ENCODE measurements at places on chromosomes 3 and 15.

GRCh38 chr3:99753268-99753975, 64.2 kb upstream of the CMSS1 start:
- no peak for DNase-seq

GRCh38 chr3:193605876-193606275, 12.9 kb downstream of the OPA1 start:
- DNase-seq = peak; percentile 66

- DNase-seq = peak; percentile 41
Measured at GRCh38 chr3:54188176-54188791, 65.9 kb downstream of the CACNA2D3 start.

DNA sequence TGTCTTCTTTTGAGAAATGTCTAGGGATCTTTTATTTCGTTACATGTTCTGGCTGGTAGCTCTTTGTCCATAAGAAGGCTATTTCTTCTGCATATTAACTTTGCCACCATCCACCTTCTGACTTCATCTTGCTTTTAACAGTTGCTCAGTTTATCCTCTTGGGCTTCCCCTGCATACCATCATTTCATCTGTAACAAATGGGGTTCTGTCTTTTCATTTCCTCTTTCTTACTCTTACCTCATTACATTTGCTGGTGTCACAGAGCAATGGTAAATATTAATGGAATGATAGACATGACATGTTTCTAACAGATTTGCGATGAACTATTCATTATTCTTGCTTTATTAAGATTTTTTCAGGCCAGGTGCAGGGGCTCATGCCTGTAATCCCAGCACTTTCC, 62.4 kb downstream of the GASK1A start:
- no peak for DNase-seq

- DNase-seq = no peak
Measured at GRCh38 chr15:69305204-69305931, 6.7 kb downstream of the PAQR5 start.

DNA sequence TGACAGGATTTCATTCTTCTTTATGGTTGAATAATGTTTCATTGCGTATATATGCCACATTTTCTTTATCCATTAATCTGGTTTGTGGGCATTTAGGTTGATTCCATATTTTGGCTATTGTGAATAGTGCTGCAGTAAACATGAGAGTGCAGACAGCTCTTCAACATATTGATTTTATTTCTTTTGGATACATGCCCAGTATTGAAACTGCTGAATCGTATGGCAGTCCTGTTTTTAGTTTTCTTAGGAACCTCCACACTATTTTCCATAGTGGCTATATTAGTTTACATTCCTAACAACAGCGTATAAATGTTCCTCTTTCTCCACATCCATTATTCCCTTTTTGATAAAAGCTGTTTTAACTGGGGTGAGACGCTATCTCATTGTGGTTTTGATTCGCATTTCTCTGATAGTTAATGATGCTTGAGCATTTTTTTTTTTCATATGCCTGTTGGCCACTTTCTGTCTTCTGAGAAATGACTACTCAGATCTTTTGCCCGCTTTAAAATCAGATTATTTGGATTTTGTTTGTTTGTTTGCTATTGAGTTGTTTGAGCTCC, 21.7 kb downstream of the AQP9 start:
- DNase-seq = no peak

- DNase-seq = no peak
Measured at GRCh38 chr3:143139762-143140161, 20.2 kb downstream of the CHST2 start.

GRCh38 chr3:127762787-127763105, 59.6 kb downstream of the MGLL start:
- no peak for DNase-seq

- no peak for DNase-seq
Measured at GRCh38 chr3:20222274-20222673, 36.3 kb upstream of the SGO1 start.

- no peak for DNase-seq
Measured at GRCh38 chr15:50064673-50065072, 54.4 kb downstream of the ATP8B4 start.

- DNase-seq = no peak
Measured at GRCh38 chr15:94059013-94059587, 172.3 kb upstream of the MCTP2 start.

DNA sequence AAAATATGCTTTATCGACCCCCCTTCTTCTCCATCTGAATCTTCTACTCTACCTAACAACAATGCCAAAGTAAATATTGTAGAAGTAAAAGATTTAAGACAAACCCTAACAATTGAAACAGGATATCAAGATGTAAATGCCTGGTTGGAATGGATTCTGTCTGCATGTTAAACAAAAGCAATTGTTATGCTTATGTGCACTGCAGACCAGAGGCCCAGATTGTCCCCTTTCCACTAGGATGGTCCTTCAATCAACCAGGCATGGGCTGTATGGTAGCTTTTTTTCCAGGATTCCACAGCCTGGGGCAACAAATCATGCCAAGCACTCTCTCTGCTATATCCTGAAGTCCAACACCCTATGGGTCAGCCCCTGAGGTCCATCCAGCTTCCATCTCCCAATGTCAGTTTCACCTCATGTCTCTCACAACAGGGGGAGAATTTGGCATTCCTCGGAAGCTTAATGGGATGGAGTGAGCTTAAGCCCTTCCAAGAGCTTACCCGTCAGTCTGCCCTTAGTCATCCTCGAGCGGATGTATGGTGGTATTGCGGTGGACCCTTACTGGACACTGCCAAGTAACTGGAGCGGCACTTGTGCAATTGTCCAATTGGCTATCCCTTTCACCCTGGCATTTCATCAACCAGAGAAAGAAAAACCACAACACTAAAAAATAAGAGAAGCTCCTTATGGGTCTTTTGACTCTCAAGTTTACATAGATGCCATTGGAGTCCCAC, 36.2 kb downstream of the ZNF589 start:
- DNase-seq = no peak

DNA sequence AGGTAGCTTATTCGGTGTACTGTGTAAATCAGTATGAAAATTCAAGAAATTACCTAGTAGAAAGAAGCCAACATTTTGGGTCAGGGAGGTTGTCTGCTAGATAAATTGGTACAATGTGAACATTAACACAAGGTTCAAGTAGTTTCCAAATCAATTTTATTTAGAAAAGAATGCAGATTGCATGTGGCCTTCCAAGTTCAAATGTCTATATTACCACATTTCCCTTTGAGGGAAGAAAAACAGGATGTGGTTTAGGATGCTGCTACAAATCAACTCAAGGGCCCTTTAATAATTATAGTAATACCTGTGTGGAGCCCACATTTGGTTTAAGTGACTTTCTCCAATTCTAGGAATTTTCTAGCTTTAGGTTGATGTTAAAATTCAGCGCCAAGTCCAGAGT, 57.5 kb downstream of the CADPS start:
- DNase-seq = no peak

DNA sequence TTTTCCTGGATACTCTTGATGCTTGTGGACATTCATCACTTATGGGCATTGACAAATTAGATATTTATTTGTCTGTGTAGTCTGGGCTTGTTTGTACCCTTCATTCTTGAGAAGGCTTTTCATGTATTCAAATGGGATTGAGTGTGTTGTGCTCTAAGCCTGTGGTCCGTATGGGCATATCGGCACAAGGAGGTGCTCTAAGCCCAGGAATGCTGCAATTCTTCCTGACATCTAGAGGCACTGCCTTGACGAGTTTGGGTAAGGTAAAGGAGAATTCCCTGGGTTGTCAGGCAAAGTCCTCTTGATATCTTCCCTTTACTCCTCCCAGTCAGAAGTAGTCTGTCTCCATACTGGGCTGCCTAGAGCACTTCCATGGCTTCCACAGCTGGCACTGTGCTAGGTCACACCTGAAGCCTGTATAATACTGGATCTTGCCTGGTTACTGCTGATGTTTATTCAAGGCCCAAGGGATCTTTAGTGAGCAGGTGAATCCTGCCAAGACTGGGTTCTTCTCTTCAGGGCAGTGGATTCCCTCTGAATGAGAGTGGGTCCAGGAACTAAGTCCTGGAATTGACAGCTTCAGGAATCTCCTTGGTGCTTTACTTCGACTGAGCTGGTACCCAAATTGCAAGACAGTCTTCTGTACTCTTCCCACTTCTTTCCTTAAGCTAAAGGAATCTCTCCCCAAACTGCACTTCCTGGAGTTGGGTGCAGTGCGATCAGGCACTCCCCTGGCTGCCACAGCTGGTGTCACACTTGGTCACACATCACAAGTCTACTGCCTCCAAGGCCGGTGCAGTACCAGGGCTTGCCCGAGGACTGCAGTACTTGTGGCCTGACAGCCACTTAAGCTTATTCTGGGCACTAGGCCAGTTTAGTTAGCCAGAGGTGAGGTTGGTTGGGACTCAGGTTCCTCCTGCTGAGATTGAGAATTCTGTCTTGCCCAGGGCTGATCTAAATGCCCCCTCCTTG, 46.0 kb downstream of the GALK2 start:
- no peak for DNase-seq

- no peak for DNase-seq
Measured at GRCh38 chr3:192731233-192731632, 3.9 kb upstream of the FGF12 start.

DNA sequence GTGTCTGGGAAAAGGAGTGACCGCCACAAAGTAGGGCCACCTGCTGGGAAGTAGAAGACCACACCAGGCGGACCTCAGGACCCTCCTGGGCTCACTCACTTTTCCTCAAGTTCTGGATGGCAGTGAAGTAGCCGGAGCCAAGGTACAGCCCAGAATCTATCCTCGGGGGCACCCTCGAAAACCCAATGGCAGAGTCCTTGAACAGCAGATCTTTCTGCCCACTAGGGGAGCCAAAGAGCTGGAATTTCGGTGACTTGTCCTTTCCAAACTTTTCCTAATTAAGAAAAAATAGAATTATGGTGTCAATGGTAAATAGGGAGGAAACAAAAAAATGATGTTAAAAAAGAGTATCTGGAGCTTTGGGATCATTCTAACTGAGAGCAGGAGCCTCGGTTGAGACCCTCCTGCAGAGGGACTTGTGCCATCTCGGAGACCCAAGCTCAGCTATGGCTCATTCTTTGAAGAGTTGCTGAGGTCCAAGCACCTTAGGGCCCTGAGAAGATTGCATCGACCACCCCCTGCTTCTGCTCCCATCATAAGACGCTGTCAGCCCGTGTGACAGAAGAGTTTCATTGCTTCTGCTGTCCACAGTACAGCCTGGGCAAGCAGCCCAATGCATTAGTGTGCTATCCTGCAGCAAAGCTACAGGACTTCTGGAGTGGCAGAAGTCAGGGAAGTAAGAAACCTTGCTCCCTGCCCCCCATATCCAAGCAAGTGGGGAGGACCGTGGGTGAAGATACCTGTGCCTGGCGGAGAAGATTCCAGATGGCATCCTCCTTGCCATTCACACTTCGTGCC, 14.8 kb downstream of the LTF start:
- DNase-seq = no peak

- no peak for DNase-seq
Measured at GRCh38 chr3:66803721-66804695, 194.1 kb upstream of the KBTBD8 start.

DNA sequence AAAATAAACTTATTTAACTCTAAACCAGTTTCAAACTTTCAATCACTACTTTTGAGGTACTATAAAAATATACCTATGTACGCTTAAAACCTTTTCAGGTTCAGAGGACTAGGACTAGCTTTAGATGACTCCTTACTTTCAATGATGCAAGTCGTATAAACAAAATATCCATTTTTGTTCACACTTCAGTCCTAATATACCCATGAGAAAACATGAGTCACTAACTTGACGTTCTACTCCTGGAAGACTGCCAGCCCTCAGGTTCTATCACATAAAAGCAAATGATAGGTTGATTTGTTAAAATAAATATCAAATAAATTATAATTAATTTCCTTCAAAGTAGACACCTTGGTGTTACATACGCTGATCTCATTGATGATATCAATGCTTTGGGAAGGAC, 10.6 kb upstream of the P3H2 start:
- DNase-seq = no peak

DNA sequence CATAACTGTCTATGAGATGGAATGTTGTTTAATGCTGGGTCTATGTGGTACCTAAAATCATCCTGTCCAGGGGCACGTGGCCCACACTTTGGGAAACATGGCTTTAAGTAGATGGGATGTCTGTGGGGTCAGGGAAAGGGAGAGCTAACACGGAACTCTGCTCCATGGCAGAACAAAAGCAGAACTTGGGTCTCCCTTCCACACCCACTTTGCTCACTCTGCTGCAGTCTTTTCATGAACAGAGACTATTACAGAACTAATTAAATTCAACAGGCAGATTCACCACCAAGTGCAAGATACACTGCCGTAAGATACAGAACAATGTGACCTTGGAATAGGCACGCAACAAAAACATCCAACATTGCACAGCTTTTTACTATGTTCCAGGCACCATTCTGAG, 28.2 kb downstream of the POPDC2 start:
- DNase-seq = no peak

- no peak for DNase-seq
Measured at GRCh38 chr15:75544359-75544758, 34.8 kb downstream of the PTPN9 start.

GRCh38 chr15:55198706-55199105, 2.0 kb upstream of the RSL24D1 start:
- no peak for DNase-seq

- no peak for DNase-seq
Measured at GRCh38 chr3:139284221-139284620, 59.6 kb upstream of the MRPS22 start.

GRCh38 chr3:25692341-25692740, 27.6 kb upstream of the TOP2B start:
- DNase-seq = no peak

DNA sequence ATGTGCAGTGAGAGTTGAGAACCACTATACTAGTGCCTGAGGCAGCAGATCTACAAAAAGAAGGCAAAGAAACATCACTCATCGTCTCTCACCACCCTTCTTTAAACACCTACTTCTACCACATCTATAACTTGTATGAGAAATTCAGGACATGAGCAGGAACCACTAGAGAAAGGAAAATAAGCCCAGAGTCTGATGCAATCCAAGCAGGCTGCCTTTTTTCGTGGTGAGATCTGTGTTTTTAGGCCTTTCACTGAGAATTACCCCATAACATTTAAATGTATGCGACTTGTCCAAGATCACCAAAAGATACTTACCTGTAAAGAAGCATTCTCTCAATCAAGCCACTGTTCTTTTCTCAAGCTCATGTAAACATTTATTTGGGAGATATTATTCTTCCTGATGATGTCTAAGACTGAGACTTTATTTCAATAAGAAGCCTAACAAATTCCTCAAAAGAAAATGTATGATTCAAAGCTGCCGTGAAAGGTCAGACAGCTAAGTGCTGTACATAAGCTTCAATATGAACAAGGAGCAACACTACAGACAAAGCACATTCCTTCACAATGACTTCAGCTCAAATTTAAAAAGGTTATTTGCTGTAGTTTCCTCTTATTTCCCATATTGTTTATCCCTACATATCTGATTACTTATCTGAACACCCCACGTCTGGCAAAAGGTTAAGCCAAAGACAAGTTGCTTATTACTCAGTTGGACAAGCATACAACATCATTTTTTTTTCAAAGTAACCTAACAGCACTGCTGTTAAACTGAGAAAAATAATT, 16.5 kb downstream of the SPICE1 start:
- no peak for DNase-seq

GRCh38 chr3:178500631-178501030, 35.6 kb upstream of the KCNMB2 start:
- no peak for DNase-seq

GRCh38 chr3:55202326-55202725, 274.5 kb upstream of the LRTM1 start:
- DNase-seq = no peak

- no peak for DNase-seq
Measured at GRCh38 chr3:43364926-43365325, 78.6 kb downstream of the SNRK start.
